Posterior cingulate gyrus (tissue), 11 donors: ENCODE measurements at places on chromosomes 6 and 20.

GRCh38 chr6:121678245-121678644, 242.8 kb downstream of the GJA1 start:
- DNase-seq = no peak

GRCh38 chr6:84078335-84078734, 44.8 kb downstream of the MRAP2 start:
- no peak for DNase-seq

- no peak for DNase-seq
These were observed 16.9 kb downstream of the SERINC1 start for GRCh38 chr6:122454673-122455072.

- DNase-seq = no peak
These were observed 7.2 kb downstream of the THBS2 start for GRCh38 chr6:169246445-169246844.

- DNase-seq = no peak
These were observed 91.9 kb downstream of the PLCB4 start for GRCh38 chr20:9160757-9161156.

GRCh38 chr6:37862992-37863391, 43.5 kb downstream of the ZFAND3 start:
- DNase-seq = no peak

GRCh38 chr20:38197217-38197616, 32.1 kb upstream of the TGM2 start:
- DNase-seq = peak; percentile 26

- DNase-seq = no peak
These were observed 122.6 kb downstream of the SGK1 start for GRCh38 chr6:134195164-134195906.

- DNase-seq = no peak
These were observed 112.9 kb upstream of the BTN3A2 start for GRCh38 chr6:26252077-26252472.

- DNase-seq = no peak
These were observed 18.4 kb upstream of the PARD6B start for GRCh38 chr20:50712771-50713656.

DNA sequence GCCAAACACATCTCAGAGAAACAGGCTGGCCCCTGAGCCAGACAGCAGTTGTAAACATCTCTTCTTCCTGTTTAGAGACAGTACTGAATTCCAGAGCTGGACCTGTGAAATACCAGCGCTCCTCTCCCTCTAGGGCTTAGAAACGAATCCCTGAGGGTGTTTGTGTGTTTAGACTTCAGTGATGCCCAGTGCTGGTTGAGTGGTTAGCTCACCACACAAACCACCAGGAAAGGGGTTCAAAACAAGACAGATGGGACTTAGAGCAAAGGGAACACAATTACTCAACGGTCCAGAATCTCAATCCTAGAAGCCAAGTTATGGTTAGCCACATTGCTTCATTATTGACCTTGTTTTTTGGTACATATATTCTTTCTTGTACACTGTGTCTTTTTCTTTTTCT, 108.7 kb upstream of the TMEM170B start:
- no peak for DNase-seq

- DNase-seq = no peak
These were observed 42.8 kb upstream of the PLCG1 start for GRCh38 chr20:41094353-41095055.

- no peak for DNase-seq
These were observed 45.9 kb upstream of the PXDC1 start for GRCh38 chr6:3797231-3798054.

GRCh38 chr6:36958775-36959554, 4.4 kb downstream of the PI16 start:
- no peak for DNase-seq

- peak; percentile 76 for DNase-seq
These were observed 10.0 kb upstream of the COL20A1 start for GRCh38 chr20:63282946-63283345.

- DNase-seq = no peak
These were observed 117.0 kb downstream of the PCSK2 start for GRCh38 chr20:17343656-17344452.
